NCI-H774 (cell line): ENCODE measurements at places on chromosomes 7 and 10.

- DNase-seq: no peak
These were observed 190.8 kb downstream of the TRIL start for GRCh38 chr7:28767356-28767755.

DNA sequence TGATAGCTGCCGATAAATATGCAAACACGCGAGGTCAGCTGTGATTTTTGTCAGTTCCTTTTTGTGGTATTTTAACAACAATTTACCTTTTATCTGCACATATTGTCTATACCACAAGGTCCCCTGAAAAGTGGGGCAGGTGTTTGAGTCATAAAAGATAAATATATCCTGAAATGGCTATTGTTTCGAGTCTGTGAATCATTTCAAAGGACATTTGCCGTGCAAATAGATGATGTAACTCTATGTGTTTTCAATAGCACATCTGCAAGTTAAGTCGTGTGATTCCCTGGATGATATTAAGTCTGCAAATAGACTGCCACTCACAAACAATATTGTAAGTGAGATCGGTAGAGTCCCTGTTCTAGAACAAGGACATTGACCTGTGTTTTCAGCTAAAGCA lies 193.0 kb upstream of the PITRM1 start:
- DNase-seq: peak; percentile 86

GRCh38 chr10:122286867-122287266 lies 15.8 kb downstream of the BTBD16 start:
- DNase-seq: no peak

DNA sequence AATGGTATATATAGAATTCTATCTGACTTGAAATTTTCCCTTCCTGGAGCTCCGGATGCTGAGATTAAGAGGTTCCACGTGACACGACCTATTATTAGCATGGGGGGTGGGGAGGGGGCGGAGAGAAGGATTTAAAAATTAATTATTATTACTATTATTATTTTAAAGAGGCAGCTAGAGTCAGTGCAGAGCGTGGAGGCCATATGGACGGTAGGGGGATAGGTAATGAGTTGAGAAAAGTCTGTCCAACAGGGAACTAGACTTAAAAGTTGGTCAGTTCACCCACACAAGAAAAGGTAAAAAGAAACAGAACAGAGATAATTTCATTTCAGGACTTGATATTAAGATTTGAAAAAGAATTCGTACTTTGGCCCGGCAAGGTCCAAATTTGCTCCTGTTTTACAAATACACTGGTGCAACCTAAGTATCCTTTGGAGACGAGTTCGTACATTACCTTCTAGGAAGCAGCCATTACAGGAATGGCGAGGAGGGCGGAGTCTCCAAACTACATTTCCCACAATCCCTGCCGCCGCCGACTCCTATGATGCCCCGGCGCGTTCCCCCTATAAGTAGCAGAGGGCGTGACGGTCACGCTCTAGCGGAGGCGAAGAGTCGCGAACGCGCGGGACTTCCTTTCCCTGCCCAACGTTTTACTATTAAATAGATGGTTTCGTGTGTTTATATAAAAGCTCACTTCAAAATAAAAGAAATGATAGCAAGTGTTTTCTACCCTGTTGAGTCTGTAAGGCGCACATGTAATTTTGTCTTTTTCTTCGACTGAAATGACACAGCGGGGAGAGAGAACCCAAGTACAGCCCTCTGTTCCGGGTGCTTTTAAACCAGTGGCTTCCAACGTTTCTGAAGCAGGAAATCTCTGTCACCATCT lies at the start of gene SMIM30:
Gene SMIM30, minus strand, starts transcription at position 481 of the 886 bp plus-strand sequence. CDS start 976 bp downstream, outside the sequence.
- DNase-seq: peak; percentile 90

GRCh38 chr10:55374060-55374459 lies 573.0 kb upstream of the PCDH15 start:
- no peak for DNase-seq
